ENCODE measurements at places on chromosomes 5 and 9.

DNA sequence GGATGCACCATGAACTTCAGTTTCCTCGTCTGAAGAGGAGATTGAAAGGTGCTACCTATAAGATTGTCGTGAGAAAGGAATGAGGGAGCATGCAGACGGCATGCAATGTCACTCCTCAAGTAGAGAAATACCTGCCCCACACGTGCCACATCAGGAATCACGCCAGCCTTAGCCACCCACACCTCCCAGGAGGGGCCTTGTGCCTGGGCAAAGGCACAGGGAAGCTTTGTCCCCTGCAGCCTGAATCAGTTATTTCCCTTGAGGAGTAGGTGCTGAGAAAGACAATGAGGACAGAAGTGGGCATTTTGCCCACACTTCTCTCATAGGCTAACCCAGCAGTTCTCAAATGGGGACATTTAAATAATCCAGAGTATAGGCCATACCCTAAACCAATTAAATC lies 31.0 kb downstream of the FSTL4 start:
- DNase-seq: no peak

GRCh38 chr9:126952205-126952977 lies 37.8 kb downstream of the RALGPS1 start:
- DNase-seq: no peak

GRCh38 chr5:71922584-71923106 lies 184.6 kb upstream of the MAP1B start:
- DNase-seq: no peak

GRCh38 chr5:81080809-81081460 lies 120.8 kb downstream of the RASGRF2 start:
- DNase-seq: no peak

DNA sequence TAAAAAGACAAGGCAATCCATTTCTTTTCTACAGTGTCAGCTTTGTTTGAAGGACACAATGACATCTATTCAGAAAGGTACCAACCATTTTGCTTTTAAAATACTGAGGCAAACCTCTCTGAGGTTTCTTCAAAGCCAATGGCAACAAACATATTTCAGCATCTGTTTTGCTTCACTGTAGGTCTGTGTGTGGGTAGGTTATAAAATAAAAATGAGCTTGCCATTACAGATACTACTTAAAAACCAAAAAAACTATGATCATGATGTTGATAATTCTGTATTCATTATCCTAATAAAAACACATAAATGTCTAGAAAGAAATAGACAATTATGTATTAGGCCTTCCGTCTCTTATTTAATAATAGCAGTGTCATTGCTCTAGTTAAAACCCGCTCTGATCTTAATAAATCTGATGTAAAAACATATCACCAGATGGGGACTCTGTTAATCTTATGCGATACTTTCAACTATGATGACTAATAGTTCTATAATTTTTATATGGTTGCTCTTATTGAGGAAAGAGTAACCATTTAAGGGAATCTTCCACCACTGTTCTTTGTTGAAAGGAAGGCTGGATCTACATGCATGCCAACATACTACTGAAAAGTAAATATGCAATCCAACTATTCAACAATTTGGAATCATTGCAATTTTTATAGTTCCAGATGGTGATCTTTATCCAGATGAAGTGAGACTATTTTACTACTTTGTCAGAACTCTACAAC lies 647.2 kb downstream of the PDE4D start:
- DNase-seq: no peak

DNA sequence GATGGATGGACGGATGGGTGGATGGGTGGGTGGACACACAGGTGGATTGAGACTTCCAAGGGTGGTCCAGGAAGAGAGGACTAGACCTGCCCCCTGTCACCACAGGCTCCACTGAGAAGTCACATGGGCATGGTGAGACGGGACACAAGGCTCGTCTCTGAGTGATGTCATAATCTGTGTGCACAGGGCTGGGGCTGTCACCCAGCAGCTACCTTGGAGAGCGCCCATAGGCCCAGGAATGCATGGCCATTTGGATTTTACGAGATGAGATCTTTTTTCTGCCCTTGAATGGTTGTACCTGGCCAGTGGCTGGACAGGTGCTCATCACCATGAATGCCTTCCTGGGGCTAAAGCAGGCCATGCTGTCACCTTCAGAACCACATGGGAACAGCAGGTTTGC lies 3.1 kb downstream of the OLFM1 start:
- DNase-seq: no peak

GRCh38 chr9:6827439-6828145 lies 69.8 kb downstream of the KDM4C start:
- DNase-seq: no peak

DNA sequence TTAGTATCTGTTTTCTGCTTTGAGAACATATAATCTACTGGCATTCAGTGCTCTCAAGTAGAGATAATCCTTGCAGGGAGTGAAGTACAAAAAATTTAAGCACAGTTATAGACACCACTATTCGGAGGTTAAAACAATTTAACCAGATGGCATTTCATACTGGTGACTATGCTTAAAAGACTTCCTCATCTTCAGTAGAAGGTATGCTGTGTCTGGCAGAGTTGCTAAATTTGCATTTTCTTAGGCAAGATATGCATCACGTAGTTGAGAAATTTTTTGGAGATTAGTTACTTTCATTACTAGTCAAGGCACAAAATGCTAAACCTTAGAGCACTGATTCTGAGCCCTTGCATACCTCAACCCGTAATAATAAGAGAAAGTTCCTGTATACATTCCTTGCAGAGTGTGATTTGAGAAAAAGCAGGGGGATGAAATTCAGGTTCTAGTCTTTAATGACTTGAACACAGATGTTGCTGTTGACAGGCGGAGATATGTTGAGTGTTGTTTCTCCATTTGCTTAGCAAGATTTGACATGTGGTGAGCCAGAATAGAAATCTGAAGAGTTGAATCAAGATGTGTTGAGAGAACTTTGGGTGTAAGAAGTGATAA lies 70.8 kb upstream of the STARD4 start:
- peak; percentile 35 for DNase-seq

GRCh38 chr5:101390151-101390908 lies 487.2 kb upstream of the ST8SIA4 start:
- DNase-seq: peak; percentile 4

DNA sequence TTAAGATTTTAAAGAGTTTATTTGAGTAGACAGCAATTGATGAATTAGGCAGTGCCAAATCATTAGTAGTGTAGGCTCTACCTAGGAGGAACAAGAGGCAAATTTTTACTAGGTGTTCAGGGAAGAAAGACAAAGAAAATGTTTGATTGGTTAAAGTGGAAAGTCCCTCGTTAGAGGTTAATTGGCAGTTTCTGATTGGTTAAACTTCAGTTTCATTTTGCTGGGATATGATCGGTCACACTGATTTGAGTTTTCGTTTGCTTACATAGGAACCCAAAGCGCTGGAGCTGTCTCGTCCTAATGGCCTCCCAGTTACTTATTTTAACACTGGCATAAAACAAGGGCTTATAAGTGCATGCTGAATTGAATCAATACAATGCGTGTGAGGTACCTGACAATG lies 15.1 kb downstream of the DMAC1 start:
- no peak for DNase-seq

- DNase-seq: peak; percentile 70
These were observed 31.2 kb upstream of the AFAP1L1 start for GRCh38 chr5:149240354-149240998.

- no peak for DNase-seq
These were observed 44.8 kb downstream of the PRRC1 start for GRCh38 chr5:127562252-127562651.

- no peak for DNase-seq
These were observed 640 bp downstream of the C5orf58 start for GRCh38 chr5:170233358-170233892.

- DNase-seq: peak; percentile 63
These were observed 260.3 kb upstream of the KLF4 start for GRCh38 chr9:107749787-107750444.

- no peak for DNase-seq
These were observed 275.3 kb downstream of the GADD45G start for GRCh38 chr9:89880161-89880560.

- DNase-seq: no peak
These were observed 184.4 kb upstream of the CCNG1 start for GRCh38 chr5:163252950-163253349.

GRCh38 chr5:160118349-160119141 lies 705 bp downstream of the PWWP2A start:
- peak; percentile 51 for DNase-seq

DNA sequence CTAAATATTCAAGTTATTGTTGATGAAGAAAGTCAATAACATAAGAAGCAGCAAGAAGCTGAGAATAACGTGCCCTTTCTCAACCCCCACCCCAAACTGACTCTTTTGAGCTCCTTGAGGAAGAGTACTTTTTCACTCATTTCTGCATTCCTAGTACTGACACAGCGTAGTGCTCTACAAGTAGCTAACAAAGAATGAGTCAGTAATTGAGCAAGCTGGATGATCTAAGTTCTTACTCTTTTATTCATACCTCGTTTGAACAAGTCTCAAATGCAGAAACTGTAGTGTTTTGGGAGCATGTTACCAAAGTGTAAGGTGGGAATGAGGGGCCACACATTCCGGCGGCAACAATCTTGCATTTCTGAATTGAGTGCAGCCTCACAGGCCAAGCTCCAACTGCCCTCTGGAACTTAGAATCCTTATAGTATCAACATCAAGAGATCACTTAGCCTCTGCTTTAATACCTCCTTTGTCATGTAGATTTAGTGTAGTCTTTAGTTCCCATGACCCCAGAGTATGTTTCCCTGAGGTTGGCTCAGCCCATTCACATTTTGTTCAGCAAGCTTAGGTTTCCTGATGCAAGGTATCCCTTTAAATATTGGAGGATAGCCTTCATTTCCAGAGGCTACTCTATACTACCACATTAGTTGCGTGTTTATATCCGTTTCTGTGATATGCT lies 152.0 kb downstream of the PRR16 start:
- DNase-seq: no peak

DNA sequence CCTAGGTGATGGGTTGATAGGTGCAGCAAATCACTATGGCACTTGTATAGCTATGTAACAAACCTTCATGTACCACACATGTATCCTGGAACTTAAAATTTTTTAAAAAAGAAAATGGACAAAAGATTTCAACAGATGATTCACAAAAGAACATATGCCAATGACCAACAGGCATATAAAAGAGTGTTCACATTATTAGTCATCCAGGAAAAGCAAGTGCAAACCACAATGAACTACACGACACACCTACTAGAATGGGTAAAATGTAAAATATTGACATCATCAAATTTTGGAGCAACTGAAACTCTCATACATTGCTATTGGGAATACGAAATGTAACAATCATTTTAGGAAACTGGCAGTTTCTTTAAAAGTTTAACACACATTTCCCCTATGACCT lies 109.9 kb downstream of the YIPF5 start:
- DNase-seq: no peak

DNA sequence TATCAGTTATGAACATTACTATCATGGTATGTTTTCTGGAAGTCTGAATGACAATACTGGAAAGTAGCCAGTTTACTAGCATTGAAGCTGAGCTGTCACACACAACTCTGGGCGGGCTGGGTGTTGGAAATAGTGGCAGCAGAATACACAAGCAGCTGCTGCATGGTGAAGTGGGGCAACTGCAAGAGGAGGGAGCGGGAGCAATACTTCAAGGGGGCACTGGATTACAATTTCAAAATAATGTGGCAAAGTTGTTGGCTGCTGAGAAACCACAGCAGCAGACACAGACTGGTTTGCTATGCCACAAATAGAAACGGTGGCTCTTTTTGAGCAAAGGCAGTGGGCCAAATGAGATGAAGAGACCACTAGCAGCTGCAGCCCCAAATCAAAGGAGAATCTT lies 350.2 kb downstream of the KIAA0825 start:
- DNase-seq: no peak

DNA sequence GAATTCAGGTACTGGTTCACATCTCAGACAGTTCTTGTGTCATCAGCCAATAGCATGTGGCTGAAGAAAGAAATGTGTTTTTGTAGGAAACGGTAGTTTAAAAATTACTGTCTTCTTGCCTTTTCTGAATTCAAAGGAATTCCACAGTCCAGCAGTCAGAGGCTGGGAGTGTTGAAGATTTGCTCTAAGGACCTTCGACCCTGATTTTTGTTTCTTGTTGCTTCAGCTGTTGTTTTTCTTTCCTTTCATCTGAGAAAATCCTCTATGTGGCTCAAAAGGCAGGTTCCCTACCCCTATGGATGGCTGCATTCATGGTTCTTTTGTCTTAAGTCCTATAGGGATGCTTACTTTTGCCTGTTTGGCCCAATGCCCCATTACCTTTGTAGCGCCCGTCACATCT lies 304.9 kb downstream of the TMEM167A start:
- no peak for DNase-seq

DNA sequence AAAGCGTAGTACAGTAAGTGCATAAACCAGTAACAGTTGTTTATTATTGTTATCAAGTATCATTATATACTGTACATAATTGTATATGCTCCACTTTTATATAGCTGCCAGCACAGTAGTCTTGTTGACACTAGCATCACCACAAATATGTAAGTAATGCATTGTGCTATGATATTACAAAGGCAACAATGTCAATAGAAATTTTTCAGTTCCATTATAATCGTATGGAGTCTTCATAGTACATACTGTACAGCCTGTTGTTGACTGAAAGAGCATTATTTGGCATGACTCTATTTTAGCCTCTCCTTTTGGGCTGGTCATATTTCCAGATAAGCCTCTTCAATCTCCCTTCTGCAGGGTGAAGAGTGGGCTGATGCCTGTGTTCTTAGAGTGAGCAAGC lies 40.4 kb downstream of the CFAP95 start:
- DNase-seq: no peak

GRCh38 chr9:133791735-133792649 lies 53.8 kb upstream of the SARDH start:
- no peak for DNase-seq

DNA sequence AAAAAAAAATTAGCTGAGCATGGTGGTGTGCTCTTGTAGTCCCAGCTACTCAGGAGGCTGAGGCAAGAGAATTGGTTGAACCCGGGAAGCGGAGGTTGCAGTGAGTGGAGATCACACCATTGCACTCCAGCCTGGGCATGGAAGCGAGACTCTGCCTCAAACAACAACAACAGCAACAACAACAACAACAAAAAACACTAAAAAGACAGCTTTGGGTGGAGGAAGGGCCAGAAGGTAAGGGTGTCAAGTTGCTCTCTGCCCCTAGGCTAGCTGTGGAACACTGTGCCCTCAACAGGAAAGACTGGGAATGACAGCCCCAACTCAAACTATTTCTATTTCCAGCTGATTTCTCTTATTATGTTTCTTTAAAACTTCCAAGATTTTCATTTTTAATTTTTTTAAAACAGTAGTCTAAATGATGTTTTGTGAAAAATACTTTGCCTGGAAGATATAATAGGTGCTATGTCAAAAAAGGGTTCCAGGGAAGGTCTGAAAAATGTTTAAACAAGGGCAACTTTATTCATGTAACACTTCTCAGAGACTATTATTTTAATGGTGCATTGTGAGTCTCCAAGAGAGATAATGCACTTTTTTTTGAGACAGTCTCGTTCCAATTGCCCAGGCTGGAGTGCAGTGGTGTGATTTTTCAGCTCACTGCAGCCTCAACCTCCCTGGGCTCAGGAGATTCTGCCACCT lies 29.9 kb downstream of the CLINT1 start:
- DNase-seq: no peak

- DNase-seq: no peak
These were observed 90.7 kb downstream of the MAMDC2 start for GRCh38 chr9:70134360-70134759.

- DNase-seq: no peak
These were observed 6.5 kb upstream of the RPS6 start for GRCh38 chr9:19386502-19387044.
